ENCODE measurements at places on chromosomes 13 and 19.

DNA sequence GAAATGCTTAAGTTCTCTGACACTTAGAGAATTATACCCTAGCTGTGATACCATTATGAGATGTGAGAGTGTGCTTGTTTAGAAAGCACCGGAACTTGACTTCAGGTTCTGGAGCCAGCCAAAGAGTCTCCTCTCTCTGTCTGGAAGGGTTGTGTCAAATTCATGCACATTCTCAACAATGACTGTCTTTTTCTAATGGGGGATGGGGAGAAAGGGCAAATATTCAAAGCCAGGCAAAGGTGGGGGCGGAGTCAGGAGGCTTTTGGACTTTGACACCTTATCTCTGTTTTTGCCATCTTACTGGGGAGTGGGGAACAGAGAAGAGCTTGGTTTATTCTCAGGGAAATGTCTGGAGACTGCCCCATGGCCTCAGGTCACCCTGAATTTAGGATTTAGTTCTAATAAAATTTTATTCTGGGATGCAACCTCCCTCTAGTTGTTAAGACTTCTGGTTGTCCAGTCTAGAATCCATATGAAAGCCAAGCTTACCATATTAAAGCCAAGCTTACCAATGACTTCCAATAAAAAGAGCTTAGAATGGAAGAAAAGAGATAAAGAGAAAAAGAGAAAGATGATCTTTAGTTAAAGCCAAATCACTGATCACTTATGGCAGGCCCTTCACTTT is 28.2 kb upstream of the KPNA3 start:
- DNase-seq = no peak

- no peak for DNase-seq
These were observed 8.5 kb upstream of the SLC25A15 start for GRCh38 chr13:40780822-40781401.

GRCh38 chr13:104170980-104171555 is 1104.9 kb upstream of the SLC10A2 start:
- DNase-seq = no peak

DNA sequence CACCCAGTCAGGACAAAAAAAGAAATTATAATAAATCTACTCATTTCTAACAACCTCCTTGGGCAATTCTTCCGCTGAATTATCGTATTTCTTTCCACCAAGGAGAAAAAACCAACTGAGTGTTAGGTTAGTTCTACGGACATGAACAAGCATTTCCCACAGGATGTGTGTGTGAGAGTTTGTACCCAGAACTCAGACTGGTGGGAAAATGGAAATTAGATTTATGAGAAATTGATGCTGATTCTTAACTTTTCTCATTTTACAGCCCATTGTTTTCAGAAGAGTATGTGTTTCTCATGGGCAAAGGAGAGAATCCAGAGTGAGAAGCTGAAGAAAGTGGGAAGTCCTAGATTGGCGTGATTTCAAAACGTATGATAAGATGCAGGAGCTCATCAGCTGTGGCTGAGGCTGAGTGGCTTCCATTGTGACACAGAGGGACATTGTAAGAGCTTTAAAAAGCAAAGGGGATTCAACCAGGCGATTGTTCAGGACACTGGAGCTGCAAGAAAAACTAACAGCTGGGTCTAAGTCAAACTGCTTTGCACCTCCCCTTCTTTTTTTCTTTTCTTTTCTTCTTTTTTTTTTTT is 184.7 kb upstream of the ARGLU1 start:
- no peak for DNase-seq

- DNase-seq = no peak
These were observed 1491.2 kb upstream of the PCDH20 start for GRCh38 chr13:62906896-62907295.

- DNase-seq = peak; percentile 54
These were observed 34.3 kb downstream of the ELF1 start for GRCh38 chr13:40984668-40985366.

GRCh38 chr13:96527497-96527896 is 437.6 kb downstream of the HS6ST3 start:
- DNase-seq = no peak

GRCh38 chr13:73372666-73373627 is 314.1 kb downstream of the KLF5 start:
- no peak for DNase-seq

GRCh38 chr13:68099631-68100030 is 869.5 kb upstream of the PCDH9 start:
- peak; percentile 0 for DNase-seq

DNA sequence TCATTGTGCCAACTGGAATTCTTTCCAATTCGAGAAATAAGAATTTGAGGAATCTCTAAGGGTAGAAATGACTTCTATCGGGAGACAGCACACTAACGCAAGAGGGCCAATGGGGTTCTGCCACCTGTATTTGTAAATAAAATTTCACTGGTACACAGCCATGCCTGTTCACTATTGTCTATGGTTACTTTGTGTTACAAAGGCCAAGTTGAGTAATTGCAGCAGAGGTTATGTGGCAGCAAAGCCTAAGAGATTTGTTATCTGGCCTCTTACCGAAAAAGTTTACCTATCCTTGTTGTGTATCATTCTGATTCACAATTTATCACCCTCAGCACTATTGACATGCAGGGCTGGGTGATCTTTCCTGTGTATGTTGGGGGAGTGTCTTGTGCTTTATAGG is 278.0 kb downstream of the KLF5 start:
- DNase-seq = no peak

GRCh38 chr19:33647146-33647545 is 25.4 kb downstream of the CHST8 start:
- no peak for DNase-seq

- DNase-seq = no peak
These were observed 991.6 kb upstream of the SLC10A2 start for GRCh38 chr13:104057861-104058260.

DNA sequence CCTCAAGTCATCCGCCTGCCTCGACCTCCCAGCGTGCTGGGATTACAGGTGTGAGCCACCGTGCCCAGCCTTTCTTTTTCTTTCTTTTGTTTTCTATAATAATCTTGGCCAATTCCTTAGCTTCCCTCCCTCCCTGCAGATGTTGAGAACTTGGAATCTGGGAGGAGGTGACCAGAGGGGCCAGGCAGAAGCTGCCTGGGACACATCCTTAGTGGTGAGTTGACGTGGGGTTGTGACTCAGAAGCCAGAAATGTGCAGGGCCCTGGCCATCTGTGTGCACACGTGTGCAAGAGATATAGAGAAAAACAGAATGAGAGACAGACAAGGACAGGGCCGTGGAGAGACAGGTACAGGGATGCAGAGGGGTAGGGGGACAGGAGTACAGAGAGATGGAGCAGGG is 154.3 kb downstream of the SIPA1L3 start:
- peak; percentile 59 for DNase-seq

- DNase-seq = no peak
These were observed 3.7 kb upstream of the MKNK2 start for GRCh38 chr19:2054763-2055162.

- peak; percentile 36 for DNase-seq
These were observed 24.0 kb downstream of the ZNF564 start for GRCh38 chr19:12527034-12527836.

GRCh38 chr13:62250501-62251201 is 835.0 kb upstream of the PCDH20 start:
- DNase-seq = no peak

DNA sequence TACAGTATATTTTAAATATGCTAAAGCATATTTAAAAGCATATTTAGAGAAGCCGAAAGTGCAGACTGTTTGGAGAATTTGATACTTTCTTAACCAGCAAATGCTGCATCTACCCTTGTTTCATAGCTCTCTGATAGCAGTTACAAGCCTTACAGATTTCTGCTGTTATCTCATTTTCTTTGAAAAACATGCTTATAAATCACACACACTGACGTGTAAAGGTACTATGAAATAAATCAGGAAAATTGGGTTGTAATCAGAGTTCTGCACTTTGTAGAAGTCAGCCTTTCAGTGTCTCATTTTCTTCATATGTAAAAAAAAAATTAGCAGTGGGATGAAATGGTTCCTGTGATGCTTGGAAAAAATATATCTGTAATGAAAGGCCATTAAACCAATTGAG is 1432.4 kb upstream of the ATXN8OS start:
- DNase-seq = no peak

- DNase-seq = no peak
These were observed 105.4 kb downstream of the URI1 start for GRCh38 chr19:30047432-30047831.

DNA sequence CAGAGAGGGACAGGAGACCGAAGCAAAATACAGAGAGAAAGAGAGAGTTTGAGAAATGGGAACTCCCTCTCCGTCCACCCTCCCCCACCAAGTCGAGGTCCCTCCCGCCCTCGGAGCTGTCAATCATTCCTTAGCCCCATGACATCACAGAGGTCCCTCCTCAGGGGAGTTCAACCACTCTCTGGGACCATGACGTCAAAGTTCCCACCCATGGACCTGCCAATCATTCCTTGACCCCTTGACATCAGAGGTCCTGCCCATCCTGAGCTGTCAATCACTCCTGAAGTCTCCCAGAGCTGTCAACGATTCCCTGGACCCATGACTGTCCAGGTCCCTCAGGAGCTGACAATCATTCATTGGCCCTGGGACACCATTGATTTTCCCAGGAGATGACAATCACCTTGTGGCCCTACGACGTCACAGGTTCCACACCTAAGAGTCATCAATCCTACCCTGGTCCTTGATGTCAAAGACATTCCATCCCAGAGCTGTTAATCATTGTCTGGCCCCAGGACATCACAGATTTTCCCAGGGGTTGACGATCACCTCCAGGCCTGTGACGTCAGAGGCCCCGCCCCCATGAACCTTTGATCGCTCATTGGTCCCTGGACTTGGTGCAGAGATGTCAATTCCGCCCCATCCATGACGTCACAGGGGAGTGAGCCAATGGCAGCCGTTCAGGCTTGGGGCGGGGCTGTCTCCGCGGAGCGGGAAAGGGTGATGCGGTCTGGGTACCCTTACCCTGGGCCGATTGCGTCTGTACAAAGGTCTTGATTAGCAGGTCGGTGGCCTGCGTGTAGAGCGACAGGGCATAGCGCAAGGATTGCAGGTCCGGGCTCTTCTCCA is 61.7 kb downstream of the COLGALT1 start:
- no peak for DNase-seq

DNA sequence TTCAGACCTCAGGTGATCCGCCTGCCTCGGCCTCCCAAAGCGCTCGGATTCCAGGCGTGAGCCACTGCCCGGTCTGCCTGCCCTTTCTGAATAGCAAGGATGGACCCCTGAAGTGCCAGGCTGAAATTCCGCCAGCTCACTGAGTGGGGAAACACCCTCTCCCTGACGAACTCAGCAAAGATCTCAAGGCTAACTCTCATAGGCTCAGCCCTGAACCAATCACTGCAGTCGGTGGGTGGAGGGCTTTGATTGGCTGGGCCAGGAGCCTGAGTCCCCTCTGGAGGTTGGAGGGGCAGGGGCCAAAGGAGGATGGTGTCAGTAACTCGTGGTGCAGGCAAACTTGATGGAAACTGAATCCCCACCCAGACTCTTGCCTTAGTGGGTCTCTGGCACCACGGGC is 11.2 kb upstream of the COMP start:
- no peak for DNase-seq

DNA sequence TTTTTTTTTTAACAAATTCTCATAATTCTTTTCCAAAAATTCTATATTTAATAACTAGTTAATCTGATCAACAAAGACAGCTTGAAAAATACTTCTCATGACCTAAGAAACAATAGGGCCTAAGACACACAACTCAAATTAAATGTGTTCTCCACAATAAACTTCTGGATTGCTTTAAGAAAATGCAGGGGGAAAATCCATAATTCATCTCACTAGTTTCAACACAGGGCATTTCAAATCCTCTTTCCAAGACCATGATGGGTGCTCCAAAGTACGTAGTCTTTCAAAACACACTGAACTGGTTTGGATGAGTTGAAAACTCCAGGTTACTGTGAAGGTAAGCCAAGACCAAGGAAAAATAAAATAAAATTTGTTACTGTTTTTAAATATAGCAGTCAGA is 62.6 kb downstream of the DCLK1 start:
- DNase-seq = no peak

- DNase-seq = no peak
These were observed 2345.2 kb downstream of the PCDH9 start for GRCh38 chr13:64884976-64885375.

DNA sequence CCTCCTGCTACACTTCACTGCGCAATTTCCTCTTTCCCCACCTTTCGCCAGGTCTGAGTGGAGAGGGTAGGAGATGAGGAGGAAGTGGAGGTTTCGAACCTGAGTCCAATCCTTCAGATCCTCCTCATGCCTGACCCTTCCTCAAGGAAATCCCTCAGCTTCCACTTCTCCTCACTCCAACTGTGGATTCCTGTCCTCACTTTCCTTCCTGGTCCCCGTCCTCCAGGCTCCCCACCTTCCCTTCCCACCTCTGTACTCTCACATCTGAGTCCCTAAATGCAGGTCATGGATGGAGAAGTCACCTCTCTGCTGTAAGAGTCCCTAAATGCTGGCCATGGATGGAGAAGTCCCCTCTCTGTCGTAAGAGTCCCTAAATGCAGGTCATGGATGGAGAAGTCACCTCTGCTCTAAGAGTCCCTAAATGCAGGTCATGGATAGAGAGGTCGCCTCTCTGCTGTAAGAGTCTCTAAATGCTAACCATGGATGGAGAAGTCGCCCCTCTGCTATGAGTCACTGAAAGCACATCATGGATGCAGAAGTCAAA is 3.1 kb downstream of the TMEM86B start:
- no peak for DNase-seq

DNA sequence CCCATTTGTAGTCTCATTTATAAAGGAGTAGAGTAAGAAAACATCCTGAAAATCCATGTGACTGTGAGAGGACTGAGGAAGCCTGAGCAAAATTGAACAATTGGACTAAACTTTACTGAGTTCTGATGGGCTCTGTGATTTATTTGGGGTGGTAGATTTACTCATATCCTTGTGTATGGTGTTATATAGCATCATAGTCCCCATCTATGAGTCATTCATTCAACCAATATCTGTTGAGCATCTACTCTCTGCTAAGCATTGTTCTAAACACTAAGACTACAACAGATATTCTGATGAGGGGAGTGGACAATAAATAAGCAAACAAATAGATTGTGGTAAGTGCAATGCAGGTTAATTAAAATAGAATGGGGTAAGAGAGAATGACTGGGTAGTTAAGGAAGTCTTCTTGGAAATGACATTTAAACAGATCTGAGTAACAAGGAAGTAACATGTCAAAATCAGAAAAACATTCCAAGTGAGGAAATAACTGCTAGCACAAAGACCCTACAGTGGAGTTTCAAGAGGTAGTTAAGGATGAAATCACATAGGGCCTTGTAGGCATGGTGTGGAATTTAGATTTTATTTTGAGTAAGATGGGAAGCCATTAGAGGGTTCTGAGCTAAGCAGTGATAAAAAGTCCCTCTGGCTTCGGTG is 36.3 kb upstream of the MLNR start:
- peak; percentile 2 for DNase-seq

DNA sequence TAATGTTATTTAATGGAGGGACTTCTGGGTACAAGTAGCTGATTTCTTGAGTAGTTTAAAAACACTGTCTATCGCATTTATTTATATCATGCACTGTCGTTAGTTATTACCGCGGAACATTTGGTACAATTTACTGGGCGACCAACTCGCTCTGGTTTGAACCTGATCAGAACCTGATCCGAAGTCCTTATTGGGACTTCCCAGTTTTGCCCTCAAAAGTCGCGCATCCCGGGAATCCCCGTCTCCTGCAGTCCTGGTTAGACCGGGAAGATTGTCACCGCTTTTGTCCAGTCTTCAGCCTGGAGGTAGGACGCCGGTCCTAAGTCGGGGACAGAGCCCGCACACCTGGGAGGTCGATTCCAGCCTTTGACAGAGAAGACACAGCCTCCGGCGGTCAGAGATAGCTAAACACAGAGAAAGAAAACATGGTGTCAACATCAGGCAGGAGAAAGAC is 694 bp downstream of the CLN5 start:
- peak; percentile 37 for DNase-seq
